ENCODE measurements at places on chromosomes 7 and 10. TPM values are rescaled to one million over a fixed set of nuclear protein-coding genes. Genes with fewer than 3 reads are reported as not detected.

- peak; percentile 90 for DNase-seq
- peak within 1 kb of the TSS; percentile 69 for H3K4me3 ChIP-seq
- H3K27ac ChIP-seq, result peak within 1 kb of the TSS; percentile 52
- H3K36me3 ChIP-seq, result no peaks in the 10 kb centered on the region
- H3K27me3 ChIP-seq, result peaks cover 5% of the 10 kb centered on the region
Observed at GRCh38 chr7:22356701-22357310, at the start of gene RAPGEF5. Gene RAPGEF5 (minus strand): TSS chr7:22357154. CDS start chr7:22357060, 94 bp downstream.

GRCh38 chr10:132807621-132808049, 21.7 kb upstream of the NKX6-2 start:
- H3K36me3 ChIP-seq, result no peaks in the 10 kb centered on the region
- DNase-seq, result no peak
- no peak overlapping the region for H3K27ac ChIP-seq
- H3K27me3 ChIP-seq, result no peaks in the 10 kb centered on the region

GRCh38 chr7:150842018-150842417, 10.3 kb upstream of the AOC1 start:
- no peaks in the 10 kb centered on the region for H3K36me3 ChIP-seq
- H3K4me3 ChIP-seq, result no peak overlapping the region
- no peaks in the 10 kb centered on the region for H3K27me3 ChIP-seq
- H3K4me1 ChIP-seq, result no peaks in the 10 kb centered on the region

DNA sequence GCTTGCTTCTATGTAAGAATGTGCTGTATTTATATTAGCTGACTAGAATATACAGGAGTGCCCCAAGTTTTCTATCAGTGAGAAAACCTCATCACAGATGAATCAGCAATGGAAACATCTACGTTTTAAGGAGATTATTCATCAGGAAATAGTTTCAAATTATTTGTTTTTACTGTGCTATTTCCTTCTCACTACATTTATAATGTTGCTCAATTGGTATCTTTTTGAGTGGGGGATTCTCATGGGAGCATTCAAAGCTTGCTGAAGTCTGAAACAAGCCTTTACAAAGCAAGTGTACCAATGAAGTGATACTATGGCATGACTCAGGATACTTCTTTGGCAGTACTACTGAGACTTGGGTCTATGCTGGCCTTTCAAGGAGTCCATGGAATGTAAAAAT, 191.1 kb upstream of the SLC26A5 start:
- no peak overlapping the region for H3K27ac ChIP-seq
- no peaks in the 10 kb centered on the region for H3K27me3 ChIP-seq
- no peak for DNase-seq

GRCh38 chr7:117319181-117319580, 3.7 kb downstream of the WNT2 start:
- H3K36me3 ChIP-seq, result no peaks in the 10 kb centered on the region
- H3K27me3 ChIP-seq, result peaks cover 13% of the 10 kb centered on the region
- H3K4me3 ChIP-seq, result no peak overlapping the region

DNA sequence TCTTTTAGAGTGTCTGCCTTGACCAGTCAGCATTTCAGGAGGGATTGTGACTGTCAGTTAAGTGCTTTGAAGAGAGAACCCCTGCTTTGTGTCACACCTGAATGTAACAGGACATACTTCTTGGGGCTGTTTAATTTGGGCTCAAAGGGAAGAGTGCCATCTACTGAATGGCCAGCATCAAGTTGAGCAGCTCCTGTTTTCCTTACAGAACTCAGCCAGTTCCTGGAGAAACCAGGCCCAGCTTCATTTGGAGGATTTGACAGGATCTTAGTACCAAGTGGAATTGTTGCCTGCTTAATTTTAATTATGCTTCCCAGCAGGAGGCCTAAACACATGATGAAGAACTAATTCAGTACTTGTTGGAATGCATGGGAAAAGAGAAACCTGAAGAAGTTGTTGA, 8.3 kb downstream of the ADD3 start:
- DNase-seq, result no peak
- H3K4me1 ChIP-seq, result peaks cover 43% of the 10 kb centered on the region
- H3K27me3 ChIP-seq, result no peaks in the 10 kb centered on the region
- no peak overlapping the region for H3K4me3 ChIP-seq
- no peaks in the 10 kb centered on the region for H3K36me3 ChIP-seq

DNA sequence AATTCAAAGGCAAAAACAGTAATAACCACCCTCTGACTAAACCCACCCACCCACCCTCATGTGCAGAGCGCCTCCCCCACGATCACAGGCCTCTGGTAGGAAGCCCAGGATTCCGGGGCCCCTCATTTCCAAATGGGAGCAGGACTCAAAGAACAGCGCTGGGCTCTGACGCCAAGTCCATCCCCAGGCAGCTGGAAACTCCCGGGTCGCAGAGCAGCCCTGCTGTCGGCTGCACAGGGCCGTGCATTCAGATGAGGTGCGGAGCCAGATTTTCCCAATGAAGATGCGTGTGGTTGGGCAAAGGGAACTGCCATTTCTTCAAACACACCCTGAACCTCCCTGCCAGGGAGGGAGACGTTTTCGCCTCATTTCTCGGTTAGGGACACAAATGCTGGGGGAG, 152.3 kb downstream of the MAD1L1 start:
- no peak overlapping the region for H3K4me3 ChIP-seq
- H3K4me1 ChIP-seq, result no peaks in the 10 kb centered on the region
- no peak overlapping the region for H3K27ac ChIP-seq
- H3K27me3 ChIP-seq, result no peaks in the 10 kb centered on the region
- H3K36me3 ChIP-seq, result peaks cover 4% of the 10 kb centered on the region

DNA sequence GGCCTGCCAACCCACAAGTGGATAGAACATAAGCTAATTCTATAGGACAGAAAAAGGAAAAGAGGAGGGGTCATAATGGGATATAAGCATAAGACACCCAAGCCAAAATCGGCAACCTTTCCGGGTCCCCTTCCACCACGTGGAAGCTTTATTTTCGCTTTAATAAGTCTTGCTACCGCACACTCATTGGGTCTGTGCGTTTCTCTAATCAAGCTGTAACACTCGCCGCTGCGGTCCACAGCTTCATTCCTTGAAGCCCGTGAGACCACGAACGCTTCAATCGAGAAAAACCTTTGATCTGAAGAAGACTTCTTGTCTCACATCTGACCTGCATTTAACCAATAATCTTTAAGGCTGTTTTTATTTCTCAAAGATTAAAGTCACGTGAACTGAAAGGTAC, 35.8 kb upstream of the HECW1 start:
- H3K27ac ChIP-seq, result no peak overlapping the region
- no peaks in the 10 kb centered on the region for H3K27me3 ChIP-seq
- H3K4me3 ChIP-seq, result no peak overlapping the region
- no peaks in the 10 kb centered on the region for H3K4me1 ChIP-seq

GRCh38 chr7:66036788-66037187, 38.8 kb upstream of the ASL start:
- H3K4me1 ChIP-seq, result no peaks in the 10 kb centered on the region
- H3K4me3 ChIP-seq, result no peak overlapping the region
- no peaks in the 10 kb centered on the region for H3K36me3 ChIP-seq
- DNase-seq, result no peak

DNA sequence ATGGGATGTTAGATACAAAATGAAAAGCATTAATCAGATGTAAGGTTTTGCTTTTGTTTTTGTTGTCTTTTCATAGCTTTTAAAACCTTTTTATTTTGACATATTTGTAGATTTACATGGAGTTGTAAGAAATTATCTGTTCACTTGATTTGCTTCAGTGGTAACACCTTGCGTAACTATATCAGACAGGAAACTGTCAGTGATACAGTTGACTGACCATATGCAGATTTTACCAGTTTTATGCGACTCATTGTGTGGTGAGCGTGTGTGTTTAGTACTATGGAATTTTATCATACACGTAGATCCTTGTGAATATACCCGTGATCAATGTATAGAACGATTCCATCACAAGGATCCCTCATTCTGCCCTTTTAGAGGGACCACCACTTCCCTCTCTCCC, 701.4 kb downstream of the SUGCT start:
- H3K27me3 ChIP-seq, result no peaks in the 10 kb centered on the region
- H3K4me3 ChIP-seq, result no peak overlapping the region
- H3K27ac ChIP-seq, result no peak overlapping the region
- no peak for DNase-seq
- H3K4me1 ChIP-seq, result no peaks in the 10 kb centered on the region
- H3K36me3 ChIP-seq, result no peaks in the 10 kb centered on the region

GRCh38 chr10:9175200-9175599, 1120.7 kb downstream of the GATA3 start:
- DNase-seq, result no peak
- no peak overlapping the region for H3K4me3 ChIP-seq
- H3K27ac ChIP-seq, result no peak overlapping the region
- no peaks in the 10 kb centered on the region for H3K27me3 ChIP-seq
- H3K36me3 ChIP-seq, result no peaks in the 10 kb centered on the region

DNA sequence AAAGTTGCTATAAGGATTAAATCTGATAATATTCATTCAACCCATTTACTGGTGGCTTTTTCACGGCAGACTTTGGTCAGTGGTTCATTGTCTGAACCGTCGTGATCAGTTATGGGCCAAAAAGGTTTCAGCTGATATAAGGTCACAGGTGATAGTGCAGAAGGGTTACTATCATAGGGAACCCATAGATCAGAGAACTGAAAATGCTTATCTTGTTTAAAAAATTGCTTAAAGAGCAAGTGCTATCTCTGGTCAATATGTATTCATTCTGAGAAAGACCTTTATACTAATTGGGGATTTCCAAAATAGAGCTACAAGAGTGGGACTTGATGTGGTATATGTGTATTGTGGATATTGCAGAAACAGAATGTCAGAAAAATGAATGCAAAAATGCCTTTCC, 147.8 kb upstream of the SEMA3E start:
- no peak overlapping the region for H3K4me3 ChIP-seq
- H3K4me1 ChIP-seq, result no peaks in the 10 kb centered on the region
- no peak for DNase-seq
- H3K36me3 ChIP-seq, result no peaks in the 10 kb centered on the region
- H3K27ac ChIP-seq, result no peak overlapping the region
- no peaks in the 10 kb centered on the region for H3K27me3 ChIP-seq

DNA sequence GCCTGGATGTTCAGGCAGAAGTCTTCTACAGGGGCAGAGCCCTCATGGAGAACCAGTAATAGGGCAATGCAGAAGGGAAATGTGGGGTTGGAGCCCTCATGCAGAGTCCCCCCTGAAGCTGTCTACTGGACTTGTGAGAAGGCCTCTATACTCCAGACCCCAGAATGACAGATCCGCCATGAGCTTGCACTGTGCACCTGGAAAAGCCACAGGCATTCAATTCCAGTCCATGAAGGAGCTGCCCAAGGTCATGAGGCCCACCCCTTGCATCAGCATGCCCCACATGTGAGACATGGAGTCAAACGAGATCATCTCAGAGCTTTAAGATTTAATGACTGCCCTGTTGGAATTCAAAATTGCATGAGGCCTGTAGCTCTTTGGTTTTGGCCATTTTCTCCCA, 4.9 kb upstream of the ZNF679 start:
- H3K4me1 ChIP-seq, result no peaks in the 10 kb centered on the region
- H3K27ac ChIP-seq, result no peak overlapping the region
- no peaks in the 10 kb centered on the region for H3K36me3 ChIP-seq
- no peak for DNase-seq
- H3K27me3 ChIP-seq, result no peaks in the 10 kb centered on the region
- H3K4me3 ChIP-seq, result no peak overlapping the region

DNA sequence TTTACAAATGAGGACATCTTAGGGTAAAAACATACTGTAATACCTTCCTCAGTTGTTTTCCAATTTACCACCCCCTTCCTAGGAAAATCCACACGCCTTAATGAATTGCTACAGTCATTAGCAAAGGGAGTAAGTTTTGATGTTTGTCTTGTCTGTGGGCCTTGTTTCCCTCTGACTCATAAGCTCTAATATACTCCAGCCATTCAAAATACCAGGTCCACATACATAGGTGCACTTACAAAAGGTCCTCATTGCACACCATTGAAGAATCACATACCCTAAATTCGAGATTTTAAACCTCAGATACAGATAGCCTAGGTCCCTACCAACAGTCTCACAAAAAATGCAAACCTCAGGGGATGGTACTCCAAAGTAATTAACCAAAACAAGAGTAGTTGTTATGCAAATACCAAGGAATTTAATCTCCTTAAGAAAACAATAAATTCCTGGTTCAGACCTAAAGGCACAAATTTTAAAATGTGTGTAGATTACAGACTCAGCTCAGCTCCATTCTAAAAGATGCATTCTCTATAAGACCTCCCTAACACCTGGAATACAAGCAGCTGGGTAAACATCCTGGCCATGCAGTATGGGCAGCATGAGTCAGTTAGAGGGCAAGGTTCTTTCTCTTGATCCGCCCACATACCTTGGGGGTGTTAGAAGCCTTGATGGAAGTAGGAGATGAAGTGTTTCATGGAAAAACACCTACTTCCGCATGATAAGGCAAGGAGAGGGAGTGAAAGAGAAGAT, 3.0 kb upstream of the LIPK start:
- no peak overlapping the region for H3K27ac ChIP-seq
- H3K27me3 ChIP-seq, result no peaks in the 10 kb centered on the region
- no peak overlapping the region for H3K4me3 ChIP-seq
- DNase-seq, result no peak

DNA sequence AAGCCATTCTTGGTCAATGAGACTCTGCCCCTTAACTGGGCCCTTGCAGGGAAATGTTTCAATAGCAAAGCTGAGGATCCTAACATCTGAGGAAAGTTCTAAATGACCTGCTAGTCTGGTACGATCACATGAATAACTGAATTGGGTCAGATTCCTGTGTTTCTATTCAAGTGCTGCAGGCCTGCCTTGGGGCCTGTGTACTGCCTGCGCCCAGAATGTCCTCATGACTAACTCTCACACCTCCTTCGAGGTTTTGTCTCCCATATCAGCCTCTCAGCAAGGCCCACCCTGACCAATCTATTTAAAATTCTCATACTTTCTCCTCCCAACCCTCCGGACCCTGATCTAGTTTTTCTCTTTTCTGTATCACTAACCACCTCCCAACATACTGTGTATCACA, 4.4 kb downstream of the JAZF1 start:
- no peak for DNase-seq
- no peaks in the 10 kb centered on the region for H3K27me3 ChIP-seq
- no peaks in the 10 kb centered on the region for H3K36me3 ChIP-seq
- H3K4me1 ChIP-seq, result peaks cover 20% of the 10 kb centered on the region

DNA sequence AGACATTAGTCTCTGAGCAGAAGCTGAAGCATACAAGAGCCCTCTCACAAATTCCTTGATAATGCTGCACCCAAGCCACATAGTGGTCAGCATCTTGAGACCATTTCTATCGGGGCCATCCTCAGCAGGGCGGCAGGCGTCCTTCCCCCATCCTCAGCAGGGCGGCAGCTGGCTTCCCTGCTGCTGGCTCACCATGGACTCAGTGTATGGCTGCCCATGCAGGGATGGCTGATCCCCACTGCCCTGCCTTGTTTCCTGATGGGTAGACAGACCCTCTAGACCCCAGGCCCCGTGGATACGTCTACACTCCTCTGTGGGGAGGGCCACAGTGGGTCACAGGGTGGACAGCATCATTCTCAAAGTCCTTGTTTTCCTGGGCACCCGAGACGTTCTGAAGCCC, 406.8 kb downstream of the TCERG1L start:
- H3K36me3 ChIP-seq, result no peaks in the 10 kb centered on the region
- DNase-seq, result no peak
- H3K27me3 ChIP-seq, result no peaks in the 10 kb centered on the region
- no peaks in the 10 kb centered on the region for H3K4me1 ChIP-seq
- H3K27ac ChIP-seq, result no peak overlapping the region

- H3K36me3 ChIP-seq, result no peaks in the 10 kb centered on the region
- H3K4me3 ChIP-seq, result no peak overlapping the region
- no peak overlapping the region for H3K27ac ChIP-seq
- H3K4me1 ChIP-seq, result no peaks in the 10 kb centered on the region
- DNase-seq, result no peak
Observed at GRCh38 chr10:88361494-88361893, 221.6 kb downstream of the RNLS start.

Gene PON1
- total RNA-seq, result 0.59 TPM

Gene AGR3
- 81.3 TPM for total RNA-seq

Gene ELN
- 582 TPM for total RNA-seq

Gene MAGI2
- 20.5 TPM for total RNA-seq

Gene MDFIC
- total RNA-seq, result 31.3 TPM

Gene SLC26A3
- total RNA-seq, result not detected

Gene GTF2IRD2
- 17.1 TPM for total RNA-seq

Data from upper lobe of left lung (tissue), 6 donors.